Mammary microvascular endothelial cell (primary cell): ENCODE measurements at places on chromosomes 7 and 10. TPM values are rescaled to one million over a fixed set of nuclear protein-coding genes. Genes with fewer than 3 reads are reported as not detected.

The MMP21 gene
- 0.07 TPM in 1 of 2 replicates, not detected in the other for total RNA-seq

The ATRNL1 gene
- total RNA-seq: not detected in 2 replicates

The SEC23IP gene
- 22.5 and 25.9 TPM in 2 replicates for total RNA-seq

The TMEM229A gene
- not detected in 2 replicates for total RNA-seq

The EIF3B gene
- total RNA-seq: 197 and 200 TPM in 2 replicates

The LFNG gene
- total RNA-seq: 4.5 and 7.3 TPM in 2 replicates

The HMX3 gene
- total RNA-seq: 0.10 TPM in 1 of 2 replicates, not detected in the other

The MRPL32 gene
- 64.1 and 73.3 TPM in 2 replicates for total RNA-seq

The RNF133 gene
- total RNA-seq: 0.07 and 0.15 TPM in 2 replicates

The CYP2C9 gene
- total RNA-seq: not detected in 2 replicates

The TOMM7 gene
- total RNA-seq: 85.7 and 106 TPM in 2 replicates

The PLPP4 gene
- total RNA-seq: not detected in 2 replicates

The SDK1 gene
- total RNA-seq: 0.13 and 0.20 TPM in 2 replicates

The SPRN gene
- total RNA-seq: 0.05 TPM in 1 of 2 replicates, not detected in the other

The ZNF467 gene
- total RNA-seq: 0.73 and 1.2 TPM in 2 replicates

The METTL27 gene
- total RNA-seq: 3.1 and 6.0 TPM in 2 replicates

The ABLIM1 gene
- 43.5 and 43.7 TPM in 2 replicates for total RNA-seq

The CNNM1 gene
- total RNA-seq: not detected in 2 replicates

The PPP1R17 gene
- total RNA-seq: not detected in 2 replicates

The GRM3 gene
- total RNA-seq: not detected in 2 replicates

The RNF148 gene
- total RNA-seq: 0.40 and 0.44 TPM in 2 replicates

The LIPF gene
- not detected in 2 replicates for total RNA-seq

The RTKN2 gene
- 0.27 and 0.44 TPM in 2 replicates for total RNA-seq

The LDB3 gene
- total RNA-seq: not detected in 2 replicates

The TRA2A gene
- 15.9 and 25.2 TPM in 2 replicates for total RNA-seq

The PNLIPRP1 gene
- not detected in 2 replicates for total RNA-seq

The FBXL13 gene
- total RNA-seq: 0.87 and 1.7 TPM in 2 replicates

The PIK3CG gene
- total RNA-seq: 4.7 and 5.8 TPM in 2 replicates

The ACBD7 gene
- 2.1 and 3.3 TPM in 2 replicates for total RNA-seq

The MMD2 gene
- total RNA-seq: not detected in 2 replicates

The OR2A1 gene
- total RNA-seq: not detected in 2 replicates

The NUTM2E gene
- 0.05 TPM in 1 of 2 replicates, not detected in the other for total RNA-seq

The CHAT gene
- not detected in 2 replicates for total RNA-seq

The PKD2L1 gene
- total RNA-seq: not detected in 2 replicates

The HTR5A gene
- not detected in 2 replicates for total RNA-seq

The GDF2 gene
- total RNA-seq: not detected in 2 replicates

The NUPR2 gene
- total RNA-seq: not detected in 2 replicates

The PTN gene
- 0.07 TPM in 1 of 2 replicates, not detected in the other for total RNA-seq

The ADAM22 gene
- 0.20 and 0.67 TPM in 2 replicates for total RNA-seq

The HDAC9 gene
- total RNA-seq: 37.0 and 39.5 TPM in 2 replicates

The PILRA gene
- not detected in 2 replicates for total RNA-seq

The C10orf90 gene
- not detected in 2 replicates for total RNA-seq

The ASB4 gene
- not detected in 2 replicates for total RNA-seq

The ANKRD61 gene
- 0.20 and 0.40 TPM in 2 replicates for total RNA-seq

The C10orf67 gene
- not detected in 2 replicates for total RNA-seq

The PRSS37 gene
- not detected in 2 replicates for total RNA-seq

The CPVL gene
- 2.0 and 2.6 TPM in 2 replicates for total RNA-seq

The PTPRZ1 gene
- not detected in 2 replicates for total RNA-seq

The ITIH2 gene
- total RNA-seq: not detected in 2 replicates

The OR2A12 gene
- not detected in 2 replicates for total RNA-seq

The TWIST1 gene
- total RNA-seq: not detected in 2 replicates

The GNAI1 gene
- total RNA-seq: 50.6 and 51.6 TPM in 2 replicates

The TRIP6 gene
- 107 and 117 TPM in 2 replicates for total RNA-seq

The STAG3 gene
- 0.10 and 0.13 TPM in 2 replicates for total RNA-seq

The CYP3A7 gene
- not detected in 2 replicates for total RNA-seq

The COL17A1 gene
- total RNA-seq: 3.3 and 4.6 TPM in 2 replicates

The TMEM139 gene
- not detected in 2 replicates for total RNA-seq
